NCI-H1092 (cell line): ENCODE measurements at places on chromosomes 2 and 18.

DNA sequence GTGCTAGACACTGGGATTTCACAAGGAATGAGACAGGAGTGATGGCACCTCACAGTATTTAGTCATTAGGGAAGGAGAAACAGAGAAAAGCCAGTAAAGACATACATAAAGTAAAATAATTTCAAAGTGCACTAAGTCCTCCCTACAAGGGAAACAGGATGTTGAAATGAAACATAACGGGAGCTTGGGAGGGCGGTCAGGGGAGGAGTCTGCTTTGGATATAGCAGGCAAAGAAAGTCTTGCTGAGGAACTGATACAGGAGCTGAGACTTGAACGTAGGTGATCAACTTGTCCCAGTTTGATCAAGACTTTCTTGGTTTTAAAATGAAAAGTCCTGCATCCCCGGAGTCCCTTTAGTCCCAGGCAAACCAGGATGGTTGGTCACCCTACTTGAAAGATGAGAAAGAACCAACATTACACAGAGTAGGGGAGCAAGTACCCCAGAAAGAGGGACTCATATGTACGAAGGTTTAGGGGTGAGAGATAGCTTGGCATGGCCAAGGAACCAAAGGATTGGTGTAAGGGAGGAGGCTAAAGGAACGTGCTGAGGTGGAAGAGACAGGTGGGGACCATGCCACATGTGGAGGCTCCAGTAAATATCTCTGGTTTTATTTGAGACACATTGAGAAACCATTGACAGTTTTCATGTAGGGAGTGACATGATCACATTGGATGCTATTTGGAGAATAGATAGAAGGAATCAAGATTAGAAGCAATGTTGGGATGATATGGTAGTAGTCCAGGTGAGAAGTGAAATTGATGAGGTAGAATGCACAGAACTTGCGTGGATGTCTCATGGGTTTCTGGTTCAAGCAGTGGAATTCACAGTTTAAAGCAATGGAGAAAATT, 28.4 kb downstream of the FBXO48 start:
- no peak for DNase-seq

GRCh38 chr2:13542642-13543041, 825.9 kb downstream of the TRIB2 start:
- DNase-seq = no peak

DNA sequence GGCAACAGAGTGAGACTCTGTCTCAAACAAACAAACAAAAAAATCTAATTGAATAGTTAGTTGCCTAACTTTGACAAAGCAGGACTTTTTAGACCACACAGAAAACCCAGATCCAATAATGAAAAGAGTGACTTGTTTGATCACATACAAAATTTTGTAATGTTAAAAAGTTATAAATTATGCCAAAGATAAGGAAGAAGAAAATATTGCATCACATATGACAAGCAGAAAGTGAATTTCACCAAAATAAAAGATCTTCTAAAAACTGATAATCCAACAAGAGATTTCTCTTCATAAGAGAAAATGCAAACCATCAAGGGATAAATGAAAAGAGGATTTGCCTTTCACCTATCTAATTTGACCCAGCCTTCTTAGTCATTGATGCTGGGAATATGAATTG, 2.8 kb upstream of the RMP24 start:
- DNase-seq = no peak

GRCh38 chr18:9017167-9017904, 85.2 kb upstream of the NDUFV2 start:
- DNase-seq = no peak

DNA sequence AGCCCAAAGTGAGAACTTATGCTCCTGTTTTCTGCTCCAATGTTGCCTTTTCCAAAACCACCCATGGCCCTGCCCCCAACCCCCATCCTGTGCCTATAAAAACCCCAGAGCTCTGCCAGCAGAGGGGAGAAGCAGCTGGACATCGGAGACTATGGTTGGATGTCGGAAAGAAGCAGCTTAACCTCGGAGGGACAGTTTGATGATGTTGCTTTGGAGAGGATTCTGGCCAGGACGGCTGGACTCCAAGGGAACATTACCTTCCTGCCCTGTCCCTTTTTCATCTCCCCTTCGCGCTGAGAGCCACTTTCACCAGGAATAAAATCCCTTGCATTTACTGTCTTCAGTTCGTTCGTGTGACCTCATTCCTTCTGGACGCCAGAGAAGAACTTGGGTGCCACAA, 158.4 kb downstream of the PTPRM start:
- no peak for DNase-seq

DNA sequence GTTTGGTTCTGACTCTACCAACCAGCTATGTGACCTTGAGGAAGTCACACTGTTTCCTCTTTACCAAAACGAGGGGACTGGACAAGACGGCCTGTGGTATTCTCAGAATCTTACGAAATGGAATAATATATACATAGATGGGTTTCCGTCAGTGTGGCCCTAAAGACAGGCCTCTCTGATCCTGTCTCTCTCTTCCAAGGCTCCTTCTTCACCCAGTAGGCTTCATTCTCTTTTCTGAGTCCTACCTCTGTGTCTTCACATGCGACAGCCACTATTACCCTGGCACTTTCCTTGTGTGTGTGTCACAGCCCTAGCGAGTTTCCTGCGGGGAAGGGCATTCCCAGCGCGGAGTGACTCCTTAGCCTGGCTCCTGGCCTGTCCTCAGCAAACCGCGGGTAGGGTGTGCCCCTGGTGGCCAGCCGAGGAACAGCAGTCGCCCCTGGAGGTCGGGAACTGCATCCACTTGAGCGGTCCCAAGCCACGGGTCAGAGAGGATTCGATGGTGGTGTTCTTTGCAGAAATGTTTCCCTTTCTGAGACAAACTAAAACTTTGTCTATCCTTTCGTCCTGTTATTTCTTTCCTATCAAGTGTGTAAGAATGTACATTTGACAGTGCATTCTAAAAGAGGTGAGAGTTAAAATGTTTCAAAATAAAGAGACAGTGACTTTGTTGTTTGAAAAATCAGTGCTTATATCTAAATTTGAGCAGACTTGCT, 63.3 kb downstream of the RAB31 start:
- peak; percentile 50 for DNase-seq

GRCh38 chr2:45070113-45070652, 60.9 kb upstream of the SIX2 start:
- no peak for DNase-seq

- no peak for DNase-seq
These were observed 159.8 kb upstream of the CCDC68 start for GRCh38 chr18:55119016-55119415.

GRCh38 chr2:172108587-172108930, 5.9 kb upstream of the DLX2 start:
- DNase-seq = no peak

- DNase-seq = no peak
These were observed 36.7 kb upstream of the CDC42EP3 start for GRCh38 chr2:37708146-37708545.

- no peak for DNase-seq
These were observed 79.1 kb downstream of the INHBB start for GRCh38 chr2:120425014-120425413.

DNA sequence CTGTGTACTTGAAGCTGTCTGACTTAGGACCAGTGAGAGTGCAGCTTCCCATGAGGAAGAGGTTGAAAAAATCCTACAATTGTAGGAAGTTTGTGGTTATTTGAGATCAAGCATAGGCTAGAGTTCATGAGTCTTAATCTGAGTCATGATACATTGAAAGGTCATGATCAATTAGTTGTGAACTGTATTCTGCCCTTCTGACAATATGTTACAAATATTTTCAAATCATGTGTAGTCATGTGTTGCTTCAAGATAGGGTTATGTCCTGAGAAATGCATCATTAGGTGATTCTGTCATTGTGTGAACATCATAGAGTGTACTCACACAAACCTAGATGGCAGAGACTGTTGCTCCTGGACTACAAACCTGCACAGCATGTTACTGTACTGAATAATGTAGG, 68.4 kb upstream of the MFF start:
- no peak for DNase-seq

DNA sequence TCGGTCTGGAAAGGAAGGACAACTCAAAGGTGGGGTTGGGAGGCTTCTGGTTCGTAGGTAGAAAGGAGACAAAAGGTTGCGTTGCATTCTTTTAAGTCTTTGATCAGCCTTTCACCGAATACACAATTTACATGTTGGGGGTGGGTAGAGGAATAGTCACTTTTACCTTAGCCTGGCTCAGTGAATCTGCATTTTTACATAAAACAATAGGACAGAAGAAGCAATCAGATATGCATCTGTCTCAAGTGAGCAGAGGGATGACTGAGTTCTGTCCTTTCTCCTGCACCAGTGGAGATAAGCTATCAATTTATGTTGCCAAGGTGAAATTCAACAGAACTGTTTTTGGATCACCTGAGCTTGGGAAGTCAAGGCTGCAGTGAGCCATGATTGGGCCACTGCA, 173.7 kb downstream of the ZEB2 start:
- DNase-seq = no peak

DNA sequence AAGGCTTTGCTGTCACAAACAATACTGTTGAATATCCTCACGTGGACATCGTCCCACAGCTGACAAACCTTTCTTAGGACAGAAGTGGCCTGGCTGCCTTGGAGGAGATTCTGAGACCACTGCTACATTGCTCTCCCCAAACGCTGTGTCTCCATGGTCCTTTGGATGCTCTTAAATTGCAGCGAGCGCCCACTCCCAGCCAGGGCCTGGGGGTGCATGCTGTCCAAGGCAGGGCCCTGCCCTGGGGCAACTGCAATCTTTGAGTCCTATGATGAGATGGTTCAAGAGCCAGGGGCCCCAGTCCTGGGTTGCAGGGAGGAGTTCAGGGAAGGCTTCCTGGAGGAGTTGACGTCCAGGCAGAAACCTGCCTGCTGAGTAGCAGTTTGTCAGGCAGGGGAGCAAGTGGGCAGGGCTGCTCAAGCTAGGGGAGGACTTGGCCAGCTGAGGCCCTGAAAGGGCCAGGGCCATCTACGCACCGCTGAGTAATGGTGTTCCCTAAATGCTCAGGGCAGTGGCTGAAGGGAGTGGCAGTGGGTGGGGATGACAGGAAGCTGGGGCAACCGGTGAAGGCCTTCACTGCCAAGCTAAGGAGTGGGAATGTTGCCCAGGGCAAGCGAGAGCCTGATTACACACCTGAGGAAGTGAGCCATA, 10.8 kb upstream of the SDC1 start:
- DNase-seq = no peak

DNA sequence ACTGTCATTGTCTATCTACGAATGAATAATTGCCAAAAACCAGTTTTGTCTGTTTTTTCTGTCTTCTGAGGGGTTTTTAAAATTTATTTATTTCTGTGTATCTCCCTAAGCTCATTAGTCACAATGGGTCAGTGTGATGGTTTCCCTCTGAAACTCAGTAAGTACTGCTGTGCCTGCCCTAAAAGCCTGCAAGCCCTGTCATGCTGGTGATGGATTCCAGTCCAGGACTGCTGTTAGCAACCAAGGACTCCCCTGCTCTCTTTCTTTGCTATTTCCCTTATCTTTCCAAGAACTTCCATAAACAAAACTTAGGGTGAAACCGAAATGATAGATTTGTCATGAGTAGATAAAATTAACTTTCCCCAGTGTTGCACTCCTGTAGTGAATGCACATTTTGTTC, 11.8 kb upstream of the DSG2 start:
- no peak for DNase-seq
